ENCODE measurements at places on chromosomes 16 and 17.

DNA sequence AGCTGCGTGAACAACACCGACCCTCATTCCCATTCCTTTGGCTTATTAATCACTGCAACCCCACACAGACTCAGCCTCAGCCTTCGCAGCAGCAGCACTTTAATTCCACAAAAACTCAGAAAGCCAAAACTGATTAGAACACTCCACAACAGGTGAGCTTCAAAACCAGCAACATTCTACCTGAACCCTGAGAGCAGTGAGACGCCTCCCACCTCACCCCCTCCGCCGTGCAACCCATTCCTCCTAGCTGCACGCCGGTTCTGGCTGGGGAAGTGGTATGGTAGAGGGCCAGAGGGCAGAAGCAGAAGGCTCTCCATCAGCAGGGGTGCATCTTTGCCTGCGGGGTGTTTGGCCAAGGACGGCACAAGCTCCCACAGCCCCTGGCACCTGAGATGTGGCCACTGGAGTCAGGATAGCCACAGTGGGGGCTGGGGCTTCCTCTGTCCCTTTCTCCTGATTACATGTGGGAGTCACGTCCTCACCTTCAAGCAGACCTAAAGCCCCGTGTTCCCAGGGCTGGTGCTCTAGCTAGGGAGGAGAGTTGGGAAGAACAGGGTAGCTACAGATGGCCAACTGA lies 1.6 kb downstream of the BORCS6 start:
- no peak for DNase-seq

DNA sequence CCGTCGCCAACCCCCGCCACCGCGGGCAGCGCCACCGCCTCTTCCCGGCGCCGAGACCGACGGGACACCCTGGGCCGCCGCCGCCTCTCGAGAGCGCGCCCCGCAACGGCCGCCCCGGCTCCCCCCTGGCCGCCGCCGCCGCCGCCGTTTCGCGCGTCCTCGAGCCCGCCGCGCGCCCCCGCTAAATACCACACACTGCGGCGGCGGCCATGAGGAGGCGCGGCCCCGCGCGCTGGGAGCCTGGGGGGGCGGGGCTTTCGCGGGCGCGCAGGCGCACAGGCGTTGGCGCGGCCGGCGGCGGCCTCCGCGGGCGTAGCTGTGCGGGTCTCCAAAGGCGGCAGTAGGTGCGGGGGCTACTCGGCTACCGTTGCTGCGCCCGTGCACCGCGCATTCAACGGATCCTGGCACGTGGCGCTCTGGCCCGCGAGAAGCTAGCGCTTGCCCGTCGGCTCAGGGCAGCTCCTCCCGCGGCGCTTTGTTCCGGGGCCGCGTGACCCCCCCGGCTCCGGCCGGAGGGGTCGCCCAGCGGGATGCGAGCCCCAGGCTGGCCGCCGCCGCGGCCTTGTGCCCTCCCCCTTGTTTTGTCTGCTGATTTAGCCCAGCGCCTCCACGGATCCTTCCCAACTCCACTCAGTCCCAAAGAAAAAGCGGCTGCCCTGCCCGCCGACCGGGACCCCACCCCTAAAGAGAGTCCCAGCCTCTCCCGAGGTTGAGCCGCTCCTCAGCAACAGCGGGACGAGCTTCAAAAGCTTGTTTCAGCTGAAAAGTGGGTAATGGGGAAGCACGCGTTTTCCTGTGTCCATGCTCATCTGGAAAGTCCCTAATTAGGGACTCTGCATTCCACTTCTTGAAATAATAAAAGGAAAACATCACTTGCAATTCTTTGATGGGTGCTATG lies at the start of gene SIAH1:
TSS of gene SIAH1 (minus strand) at position 161 of the 898 bp plus-strand sequence. CDS start 22,985 bp downstream, outside the sequence.
- peak; percentile 89 for DNase-seq

DNA sequence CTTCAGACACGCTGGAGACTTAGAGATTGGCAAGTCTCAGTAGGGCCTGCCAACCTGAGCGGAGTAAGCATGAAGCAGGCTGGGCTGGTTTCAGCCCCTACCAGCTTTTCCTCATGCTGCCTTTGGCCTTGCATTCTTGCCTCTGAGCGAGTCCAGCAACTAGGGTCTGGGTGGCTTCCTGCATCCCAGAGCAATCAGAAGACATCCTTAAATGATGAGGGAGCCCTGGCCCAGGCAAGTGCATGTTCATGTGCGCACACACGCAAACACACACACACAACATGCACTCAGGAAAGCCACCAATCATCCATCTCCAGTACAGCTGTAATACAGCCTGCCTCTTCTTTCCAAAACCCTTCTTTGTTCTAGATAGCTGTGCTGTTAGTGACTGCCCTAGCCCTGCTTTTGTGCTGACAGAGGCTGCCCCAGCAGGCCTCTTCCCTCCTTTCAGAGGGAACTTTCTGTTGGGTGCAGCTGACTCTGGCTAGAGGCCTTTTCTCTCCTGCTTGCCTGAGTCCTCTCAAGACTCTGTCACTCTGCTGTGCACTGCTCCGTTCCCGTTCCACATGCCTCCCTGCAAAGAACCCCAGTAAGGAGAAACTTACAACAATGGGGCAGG lies 30.7 kb upstream of the TBX2 start:
- DNase-seq: no peak

DNA sequence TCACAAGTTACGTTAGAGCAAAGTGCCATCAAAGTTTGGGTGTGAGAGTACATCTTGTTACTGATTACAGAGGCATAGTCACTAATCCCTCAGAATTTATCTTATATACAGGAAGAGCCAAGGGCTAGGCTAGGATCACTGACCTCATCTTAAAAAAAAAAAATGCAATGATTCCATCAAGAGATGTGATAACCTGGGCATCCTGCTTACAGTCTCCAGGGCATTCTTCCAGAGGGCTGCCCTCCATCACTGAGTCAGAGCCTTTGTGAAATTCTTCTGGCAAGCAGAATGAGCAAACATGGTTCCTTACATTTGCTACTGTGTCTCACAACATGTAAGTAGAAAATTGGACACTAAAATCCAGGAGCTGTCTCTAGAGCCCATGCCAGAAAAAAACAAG lies 410.6 kb downstream of the ZFHX3 start:
- DNase-seq: no peak

- no peak for DNase-seq
Observed at GRCh38 chr16:67400901-67401300, 7.6 kb upstream of the TPPP3 start.

GRCh38 chr17:79916991-79917901 lies 78.0 kb upstream of the CBX4 start:
- no peak for DNase-seq

DNA sequence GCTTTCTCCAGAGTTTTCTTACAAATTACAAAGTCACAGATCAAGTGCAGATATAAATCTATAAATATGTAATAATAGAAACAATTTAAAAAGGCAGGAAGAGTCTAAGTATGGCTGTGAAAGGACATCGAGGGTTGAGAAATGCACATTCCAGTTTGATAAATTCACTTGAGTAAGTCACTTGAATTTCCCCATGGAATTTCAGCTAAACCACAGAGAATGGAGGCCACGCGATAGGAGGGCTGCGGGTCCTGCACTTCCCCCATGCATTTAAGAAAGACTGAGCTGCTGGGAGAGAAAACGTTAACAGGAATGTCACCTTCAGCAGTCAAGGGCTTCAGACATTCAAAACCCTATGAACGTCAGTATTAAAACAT lies 6.1 kb upstream of the MXRA7 start:
- DNase-seq: no peak

GRCh38 chr17:74454197-74455024 lies 12.0 kb upstream of the CD300A start:
- peak; percentile 92 for DNase-seq

GRCh38 chr16:78102865-78103264 lies 3.4 kb downstream of the WWOX start:
- DNase-seq: no peak

- no peak for DNase-seq
Observed at GRCh38 chr17:59804901-59805465, 87.8 kb downstream of the TUBD1 start.

DNA sequence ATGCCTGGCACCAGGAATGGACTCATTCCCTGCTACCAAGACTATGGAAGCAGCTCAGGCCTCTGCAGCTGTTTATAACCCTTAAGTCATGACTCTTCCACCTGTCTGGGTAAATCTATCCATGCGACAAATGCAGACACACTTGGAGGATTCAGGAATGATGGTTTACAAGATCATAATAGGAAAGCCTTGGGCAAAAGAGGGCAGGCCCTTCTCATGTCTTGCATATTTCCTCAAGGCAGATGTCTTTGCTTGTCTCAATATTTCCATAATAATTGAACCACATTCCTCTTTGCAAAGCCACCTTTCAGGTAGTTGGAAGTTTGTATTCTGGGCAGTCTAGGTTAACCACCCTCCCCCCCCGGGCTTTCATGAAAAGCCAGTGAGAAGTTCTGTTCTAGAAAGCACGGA lies 884 bp upstream of the JPT1 start:
- DNase-seq: peak; percentile 76

DNA sequence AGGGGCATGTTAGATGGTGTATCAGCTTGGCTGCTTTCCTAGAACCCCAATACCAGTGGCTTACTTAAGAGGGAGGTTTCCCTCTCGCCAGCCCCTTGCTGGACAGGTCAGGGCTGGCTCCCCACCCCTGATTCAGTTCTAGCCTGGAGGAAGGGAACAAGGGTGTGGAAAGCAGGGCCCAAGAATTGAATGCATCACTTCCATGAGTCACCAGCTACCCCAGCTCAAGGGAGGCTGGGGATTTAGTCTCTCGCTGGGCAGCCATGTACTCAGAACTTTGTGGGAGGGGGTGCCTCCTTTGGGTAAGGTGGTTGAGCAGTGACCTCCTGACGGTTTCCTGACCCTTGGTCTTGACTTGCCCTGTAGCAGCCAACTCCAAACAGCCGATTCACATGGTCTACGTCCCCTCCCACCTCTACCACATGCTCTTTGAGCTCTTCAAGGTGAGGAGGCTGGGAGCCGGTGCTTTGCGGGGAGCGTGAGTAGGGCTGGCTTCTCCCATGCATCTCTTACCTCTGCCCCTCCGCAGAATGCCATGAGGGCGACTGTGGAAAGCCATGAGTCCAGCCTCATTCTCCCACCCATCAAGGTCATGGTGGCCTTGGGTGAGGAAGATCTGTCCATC lies 12.8 kb downstream of the PDK2 start:
- DNase-seq: no peak

DNA sequence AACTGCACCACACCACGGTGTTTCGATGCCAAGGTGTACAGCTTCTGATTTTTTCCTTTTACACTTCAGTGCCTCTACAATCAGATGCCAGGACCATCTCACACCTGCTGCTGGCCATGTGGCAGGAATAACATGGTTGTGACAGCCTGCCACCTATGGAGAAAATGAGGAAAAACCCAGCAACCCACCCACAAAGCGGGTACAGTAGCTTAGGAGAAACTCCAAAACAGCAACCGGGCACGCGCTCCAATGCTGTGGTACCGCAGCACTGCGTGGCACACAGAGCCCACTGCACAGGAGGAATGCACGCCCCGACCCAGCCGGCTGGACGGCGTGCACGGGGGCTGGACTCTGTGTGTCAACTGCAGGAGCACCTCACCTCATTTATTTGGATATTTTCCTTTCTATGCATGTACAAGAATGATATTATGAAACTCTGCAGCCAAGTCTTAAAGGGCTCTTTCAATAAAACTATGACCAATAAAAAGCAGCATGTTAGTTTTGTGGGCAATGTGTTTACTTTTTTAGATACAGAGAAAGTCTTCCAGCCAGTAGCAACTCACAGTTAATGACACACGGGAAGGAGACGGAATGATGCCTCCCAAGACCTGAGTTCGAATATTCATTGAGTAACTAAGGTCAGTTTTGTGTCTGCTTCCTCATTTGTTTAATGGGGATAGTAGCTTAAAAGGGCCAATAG lies 45.9 kb downstream of the MAP1LC3B start:
- no peak for DNase-seq
